ENCODE measurements at places on chromosomes 1 and 21.

DNA sequence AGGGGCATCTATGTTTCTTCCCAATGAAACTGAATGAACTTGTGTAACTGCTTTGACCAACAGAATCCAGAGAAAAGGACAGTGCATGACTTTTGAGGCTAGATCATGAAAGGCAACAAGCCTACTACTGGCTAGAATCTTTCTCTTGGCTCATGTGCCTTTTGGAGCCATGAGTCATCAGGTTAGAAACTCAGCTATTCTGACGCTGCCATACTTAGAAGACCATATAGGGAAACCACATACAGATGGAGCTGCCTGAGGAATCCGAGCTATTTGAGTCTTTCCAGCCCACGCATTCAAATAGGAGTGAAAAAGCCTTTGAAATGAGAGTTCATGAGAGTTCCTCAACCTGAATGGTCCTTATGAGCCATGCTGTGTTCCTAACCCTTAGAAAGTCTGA is 738.5 kb upstream of the CHRM3 start:
- DNase-seq, result no peak

GRCh38 chr21:41010101-41010435 is 157.9 kb upstream of the BACE2 start:
- DNase-seq, result no peak

DNA sequence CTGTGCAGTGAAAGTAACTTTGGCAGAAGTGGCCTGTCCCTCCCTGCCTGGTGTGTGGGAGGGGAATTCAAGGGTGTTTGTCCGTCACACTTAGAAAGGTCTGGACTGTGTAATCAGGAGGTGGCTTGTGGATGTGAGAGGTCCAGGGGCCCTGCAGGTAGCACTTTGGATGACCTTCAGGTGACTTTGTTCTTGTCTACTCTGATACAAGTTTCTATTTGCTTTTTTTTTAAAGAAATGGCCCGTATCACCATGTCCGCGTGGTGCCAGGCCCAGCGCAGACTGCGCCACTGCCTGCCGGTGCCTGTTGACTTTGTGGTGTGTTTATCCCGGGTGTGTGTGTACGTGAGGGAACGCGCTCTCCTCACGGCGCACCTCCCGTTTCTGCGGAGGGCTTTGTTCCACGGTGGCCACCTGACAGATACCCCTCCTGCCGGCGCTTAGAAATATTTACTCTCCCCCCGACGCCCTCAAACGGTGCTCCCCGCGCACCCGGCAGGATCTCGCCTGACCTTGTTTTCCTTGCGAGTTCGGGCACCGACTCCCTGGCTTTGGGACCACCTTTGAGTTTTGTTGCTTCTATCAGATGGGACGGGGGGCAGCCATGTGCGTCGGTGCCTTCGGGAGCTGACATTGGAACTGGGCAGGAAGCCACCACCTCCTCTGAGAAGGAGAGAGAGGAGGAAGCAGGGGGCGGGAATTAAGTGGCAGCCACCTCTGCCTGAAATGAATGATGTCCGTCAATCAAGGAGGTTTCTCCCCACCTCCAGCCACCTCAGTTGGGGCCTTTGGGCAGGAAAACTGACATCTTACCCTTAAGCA is 119.4 kb downstream of the PRDM16 start:
- DNase-seq, result no peak

DNA sequence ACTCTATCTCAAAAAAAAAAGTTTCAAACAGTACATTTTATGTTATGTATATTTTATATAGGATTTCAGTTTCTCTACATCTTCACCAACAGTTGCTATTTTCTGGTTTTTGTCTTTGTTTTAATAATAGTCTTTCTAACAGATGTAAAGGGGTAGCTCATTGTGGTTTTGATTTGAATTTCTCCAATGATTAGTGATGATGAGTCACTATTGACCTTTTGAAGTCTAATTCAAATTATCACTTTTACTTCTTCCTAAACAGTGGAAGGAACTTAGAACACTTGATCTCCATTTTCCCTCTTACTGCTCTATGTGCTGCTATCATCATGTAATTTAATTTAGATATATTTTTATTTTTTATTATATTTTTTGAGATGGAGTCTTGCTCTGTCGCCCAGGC is 31.7 kb upstream of the SHCBP1L start:
- no peak for DNase-seq

- no peak for DNase-seq
Measured at GRCh38 chr1:212565571-212566305, 42.8 kb upstream of the ATF3 start.

GRCh38 chr1:113146242-113147072 is 73.5 kb downstream of the LRIG2 start:
- DNase-seq, result no peak

DNA sequence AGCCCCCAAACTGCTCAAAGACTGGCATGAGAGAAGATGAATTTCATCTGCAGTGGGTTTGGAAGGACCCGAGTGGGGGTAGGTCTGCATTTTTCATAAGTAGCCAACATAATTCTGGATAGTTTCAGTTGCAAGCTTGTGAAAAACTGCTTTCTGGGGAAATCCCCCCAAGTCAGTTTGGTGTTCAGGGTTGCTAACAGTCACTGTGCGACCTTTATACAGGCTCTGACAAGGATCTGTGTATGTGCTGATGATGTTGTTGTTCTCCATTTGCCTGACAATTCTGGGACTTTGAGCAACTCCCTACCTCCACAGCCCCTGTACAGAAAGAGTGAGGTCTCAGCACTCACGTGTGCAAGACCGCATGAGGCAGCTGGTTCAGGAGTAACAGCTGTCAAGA is 87.9 kb downstream of the SUSD4 start:
- no peak for DNase-seq

DNA sequence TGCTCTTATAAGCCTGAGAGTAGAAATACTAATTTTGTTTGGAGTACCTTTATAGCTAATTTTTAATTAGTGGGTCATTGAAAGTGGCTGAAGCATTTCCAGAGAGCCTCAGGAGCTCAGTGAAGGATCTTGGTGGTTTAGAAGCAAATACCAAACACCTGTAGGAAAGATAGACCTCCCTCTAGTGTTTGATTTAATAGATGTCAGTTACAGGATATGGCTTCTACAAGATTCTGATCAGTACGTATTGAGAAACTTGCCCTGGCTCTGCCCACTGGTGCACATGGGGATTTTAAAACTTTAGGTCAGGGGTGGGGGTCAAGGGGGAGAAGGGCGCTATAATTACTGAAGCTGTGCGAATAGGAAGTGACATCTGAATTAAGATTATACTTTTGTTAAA is 122.2 kb downstream of the POU2F1 start:
- no peak for DNase-seq

Measured in left ventricle myocardium superior (tissue), 1 donor.